IMR-90 (cell line): ENCODE measurements at places on chromosomes 1 and 21.
A peak's percentile ranks its signal among the peaks of the same experiment; 100 is the strongest.

- DNase-seq, result peak; percentile 61
These were observed 4.0 kb downstream of the ENO1 start for GRCh38 chr1:8874230-8875201.

- no peak for DNase-seq
These were observed 1242.0 kb downstream of the AMY1C start for GRCh38 chr1:104991702-104992101.

DNA sequence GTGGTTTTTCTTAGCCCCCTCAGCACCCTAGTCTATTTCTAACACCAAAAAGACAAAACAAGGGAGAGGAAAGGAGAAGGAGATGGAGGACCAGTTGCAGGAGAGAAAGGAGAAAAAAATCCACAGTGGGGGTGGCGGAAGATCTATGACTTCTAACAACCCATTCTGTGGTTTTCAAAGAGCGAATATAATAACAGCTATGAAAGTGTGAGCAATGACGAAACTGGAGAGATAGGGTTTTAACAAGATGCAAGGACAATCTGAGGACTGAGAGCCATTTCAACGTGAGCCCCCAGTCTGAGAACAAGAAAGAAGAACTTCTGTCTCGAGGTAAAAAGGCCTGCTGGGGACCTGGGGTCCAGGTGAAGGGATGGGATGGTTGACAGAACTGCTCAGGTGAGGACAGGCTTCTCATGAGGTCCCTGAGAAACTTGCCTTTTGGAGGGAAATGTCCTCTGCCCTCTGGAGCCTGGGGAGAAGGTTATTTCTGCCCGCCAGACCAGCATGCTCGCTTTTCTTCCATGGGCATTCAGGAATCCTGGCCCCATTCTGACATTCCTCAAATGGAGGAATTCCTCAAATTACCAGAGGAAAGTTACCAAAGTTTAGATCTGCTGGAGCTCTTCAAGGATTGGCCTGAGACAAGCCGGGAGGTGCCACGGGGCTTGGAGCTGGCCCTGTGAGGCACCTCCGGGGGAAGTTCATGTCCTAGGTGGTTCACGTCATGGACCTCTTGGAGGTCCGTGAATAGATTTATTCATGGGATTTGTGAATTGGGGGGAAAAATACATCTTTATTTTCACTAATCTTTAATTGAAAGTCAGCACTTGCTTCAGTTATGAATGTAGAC, at the start of gene CD160:
CD160 (plus strand) TSS at position 270 of the 850 bp plus-strand sequence. CDS start 8,829 bp downstream, outside the sequence.
- no peak for DNase-seq

DNA sequence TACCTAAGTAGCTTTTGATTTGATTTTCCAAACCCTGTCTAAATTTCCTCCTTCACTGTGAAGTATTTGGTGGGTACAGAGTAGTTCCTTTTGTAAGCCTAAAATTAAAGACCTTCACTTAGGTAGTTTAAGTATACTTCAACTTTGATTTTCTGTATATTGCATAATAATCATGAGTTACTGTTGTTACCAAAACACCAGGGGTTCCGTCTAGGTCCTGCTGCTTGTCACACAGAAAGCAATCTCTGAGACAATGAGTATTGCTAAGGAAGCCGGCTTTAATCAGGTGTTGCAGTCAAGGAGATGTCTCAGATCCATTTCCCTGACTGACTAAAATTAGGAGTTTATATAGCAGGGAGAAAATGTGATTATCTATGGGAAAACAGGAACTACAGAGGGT, 15.3 kb downstream of the RPS6KC1 start:
- no peak for DNase-seq

DNA sequence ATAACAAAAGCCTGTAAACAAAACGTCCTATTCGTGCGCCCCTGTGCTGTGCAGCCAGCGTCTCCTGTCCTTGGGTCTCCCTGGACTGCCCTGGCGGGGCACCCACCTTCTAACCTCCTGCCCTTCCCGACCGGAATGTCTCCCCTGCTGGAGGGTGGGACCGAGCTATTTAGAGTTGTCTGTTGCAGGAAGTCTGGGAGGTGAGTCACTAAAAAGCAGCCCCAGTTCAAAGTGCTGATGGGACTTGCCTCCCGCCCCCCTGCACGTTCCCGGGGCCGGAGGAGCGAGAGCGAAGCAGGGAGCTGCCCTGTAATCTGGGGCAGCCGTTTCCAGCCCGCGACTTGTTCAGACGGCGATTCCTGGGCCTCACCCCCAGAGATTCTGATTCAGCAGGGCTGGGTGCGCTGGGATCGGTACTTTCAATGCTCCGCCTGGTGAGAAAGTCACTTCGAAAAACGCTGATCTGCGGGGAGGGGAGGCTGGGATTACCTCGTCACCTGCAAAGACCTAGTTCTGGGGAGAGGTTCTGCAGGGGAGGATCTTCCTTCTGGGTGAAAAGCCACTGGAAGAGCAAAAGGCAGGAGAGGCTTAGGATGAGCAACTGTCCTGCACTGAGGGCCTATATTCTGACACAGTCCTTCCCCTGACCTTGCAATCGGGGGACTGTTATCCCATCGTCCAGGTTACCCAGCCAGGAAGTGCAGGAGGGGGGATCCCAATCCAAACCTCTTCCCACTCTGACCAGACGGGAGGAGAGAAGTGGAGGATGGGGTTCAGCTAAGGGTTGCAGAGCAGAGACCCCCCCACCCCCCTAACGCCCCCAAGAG, 1.2 kb upstream of the DHRS3 start:
- DNase-seq, result peak; percentile 83

DNA sequence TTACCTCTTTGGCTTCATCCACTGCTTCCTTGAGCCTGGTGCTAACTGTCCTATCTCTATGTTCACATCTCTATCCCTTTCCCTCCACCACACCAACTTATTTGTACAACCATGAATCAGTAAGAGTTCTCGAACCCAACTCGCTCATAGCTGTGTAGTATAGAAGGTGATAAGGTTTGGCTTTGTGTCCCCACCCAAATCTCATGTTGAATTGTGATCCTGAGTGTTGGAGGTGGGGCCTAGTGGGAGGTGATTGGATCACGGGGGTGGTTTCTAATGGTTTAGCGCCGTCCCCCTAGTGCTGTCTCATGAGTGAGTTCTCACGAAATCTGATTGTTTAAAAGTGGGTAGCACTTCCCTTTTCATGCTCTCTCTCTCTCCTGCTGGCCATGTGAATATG, 235.6 kb upstream of the FMN2 start:
- DNase-seq, result no peak

GRCh38 chr1:86176226-86176625, 19.7 kb upstream of the COL24A1 start:
- no peak for DNase-seq

- DNase-seq, result no peak
These were observed 71.7 kb downstream of the TRIM11 start for GRCh38 chr1:228334954-228335353.

GRCh38 chr1:4571263-4571662, 83.1 kb upstream of the AJAP1 start:
- no peak for DNase-seq

DNA sequence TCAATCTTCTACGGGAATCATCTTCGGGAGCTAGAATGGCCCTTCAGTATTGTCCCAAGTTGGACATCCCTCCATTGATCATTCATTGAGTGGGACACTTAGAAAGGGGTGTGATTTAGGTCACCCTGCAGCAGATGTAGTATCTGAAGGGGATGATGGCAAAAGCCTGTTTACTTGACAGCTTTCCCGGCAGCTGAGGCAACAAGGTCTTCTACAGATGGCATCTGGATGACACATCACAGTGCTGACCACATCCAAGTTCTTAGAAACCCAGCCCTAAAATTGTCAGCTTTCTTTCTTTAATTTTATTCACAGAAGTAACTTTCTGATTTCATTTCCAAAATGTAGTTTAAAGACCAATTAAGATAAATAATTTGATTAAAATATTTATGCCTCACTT, 150.3 kb downstream of the AMY1C start:
- DNase-seq, result no peak

GRCh38 chr21:42590431-42591131, 62.8 kb upstream of the PDE9A start:
- DNase-seq, result no peak

GRCh38 chr1:167665469-167665868, 35.4 kb downstream of the RCSD1 start:
- DNase-seq, result no peak

DNA sequence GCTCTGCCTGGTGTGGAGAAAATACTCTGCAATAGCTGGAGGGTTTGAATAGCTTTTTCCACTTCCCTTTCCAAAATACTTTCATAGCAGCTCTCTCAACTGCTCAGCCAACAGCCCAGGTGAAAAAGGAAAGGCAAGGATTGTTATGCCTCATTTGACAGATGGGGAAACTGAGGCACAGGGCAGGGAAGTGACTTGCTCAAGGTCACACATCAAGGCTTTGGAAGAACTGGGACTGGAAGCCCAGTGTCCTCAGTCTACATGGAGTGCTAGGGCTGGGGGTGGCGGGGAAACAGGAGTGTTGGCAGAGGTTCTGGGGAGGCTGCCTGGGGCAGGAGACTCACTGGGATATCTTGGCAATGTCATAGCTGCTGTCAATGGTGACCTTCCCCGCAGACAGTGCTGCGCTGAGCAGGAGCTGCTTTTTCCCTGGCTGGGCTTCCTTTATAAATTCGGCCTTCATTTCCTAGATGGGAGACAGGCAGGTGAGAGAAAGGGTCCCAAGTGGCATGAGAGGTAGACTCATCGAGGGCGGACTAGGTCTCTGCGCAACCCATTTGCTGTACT, 4.0 kb downstream of the CHI3L1 start:
- DNase-seq, result no peak

GRCh38 chr1:201191653-201192260, 1.1 kb downstream of the IGFN1 start:
- DNase-seq, result peak; percentile 98

- peak; percentile 82 for DNase-seq
These were observed 60.8 kb upstream of the F3 start for GRCh38 chr1:94602316-94602715.

DNA sequence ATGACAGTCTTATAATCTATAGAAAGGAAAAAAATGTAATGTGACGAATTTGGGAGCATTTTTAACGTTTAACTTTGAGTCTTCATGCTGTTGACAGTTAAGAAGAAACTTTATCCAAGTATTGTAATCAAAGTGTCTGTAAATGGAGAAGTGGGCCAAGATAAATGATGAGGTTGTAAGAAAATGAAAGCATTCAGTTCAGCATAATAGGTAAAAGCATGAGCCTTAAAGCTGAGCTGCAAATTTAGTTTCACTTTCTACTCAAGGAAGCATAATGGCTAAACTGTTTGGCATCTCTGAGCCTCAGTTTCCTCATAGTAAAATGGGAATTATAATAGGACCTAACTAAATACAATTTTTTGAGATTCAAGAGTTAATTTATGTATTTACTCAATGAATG, 1554.8 kb downstream of the KCNT2 start:
- peak; percentile 13 for DNase-seq

- peak; percentile 61 for DNase-seq
These were observed 89.3 kb downstream of the HMCN1 start for GRCh38 chr1:185823467-185823866.

DNA sequence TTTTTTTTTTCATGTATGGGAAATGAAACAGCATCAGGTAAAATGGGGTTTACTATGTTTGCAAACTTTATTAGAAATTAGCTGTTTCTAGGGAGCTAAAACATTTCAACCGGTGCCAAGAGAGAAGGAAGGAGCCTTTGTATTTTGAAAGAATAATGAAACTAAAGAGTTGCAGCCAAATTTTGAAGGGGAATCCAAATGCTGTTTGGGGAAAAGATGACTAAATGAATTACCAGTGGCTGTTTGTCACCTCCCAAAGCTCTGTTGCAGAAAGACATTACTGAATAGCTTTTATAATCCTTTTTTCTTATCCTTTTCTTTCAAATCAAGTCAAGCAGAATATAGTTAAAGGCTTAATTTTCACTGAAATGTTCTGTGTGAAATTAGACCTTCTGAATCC, 591.3 kb upstream of the ADGRL2 start:
- DNase-seq, result no peak

DNA sequence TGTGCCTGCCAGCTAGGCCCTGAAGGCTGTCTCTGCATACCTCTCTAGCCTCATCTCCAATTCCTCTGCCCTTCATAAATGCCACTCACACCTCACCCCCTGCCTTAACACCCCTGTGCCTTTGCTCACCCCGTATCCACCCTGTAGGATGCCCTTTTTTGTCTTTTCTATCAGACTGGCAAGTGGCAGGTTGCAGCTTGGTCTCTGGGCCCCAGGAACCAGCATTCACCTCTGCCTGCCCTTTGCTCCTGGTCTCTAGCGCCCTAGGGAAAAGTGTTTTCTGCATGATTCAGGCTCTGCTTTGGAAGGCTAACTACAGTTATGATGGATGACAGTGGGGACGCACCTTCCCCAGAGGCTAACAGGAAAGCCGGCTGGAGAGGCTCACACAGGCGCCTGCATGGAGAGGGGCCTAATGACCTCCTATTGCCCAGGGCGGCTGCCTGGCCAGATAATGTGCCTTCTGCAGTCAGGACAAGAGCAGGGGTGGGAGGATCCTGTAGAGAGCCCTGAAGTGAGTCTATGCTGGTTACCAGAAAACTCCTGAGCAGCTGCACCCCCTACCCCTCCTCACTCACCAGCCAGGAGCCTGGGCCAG, 11.2 kb downstream of the KANK4 start:
- DNase-seq, result no peak

GRCh38 chr1:147626291-147626690, 44.0 kb downstream of the ACP6 start:
- no peak for DNase-seq

DNA sequence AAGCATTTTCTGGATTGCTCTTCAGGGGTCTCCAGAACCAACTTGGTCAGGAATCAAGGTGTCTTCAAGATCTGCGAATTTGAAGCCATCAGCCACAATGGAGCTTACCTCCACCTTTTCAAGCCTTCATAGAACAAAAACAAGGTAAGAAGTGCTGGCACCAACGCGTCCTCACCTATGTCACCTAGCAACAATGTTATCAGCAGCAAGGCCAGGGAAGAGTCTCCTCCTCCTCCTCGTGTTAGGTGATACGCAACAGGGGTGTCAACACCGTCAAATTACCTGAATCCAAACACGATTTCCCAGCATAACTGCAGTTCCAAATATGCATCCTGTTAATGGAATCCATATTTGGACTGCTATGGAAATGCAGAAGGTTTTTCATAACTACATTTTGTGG, 4.1 kb upstream of the TIAM1 start:
- DNase-seq, result no peak

DNA sequence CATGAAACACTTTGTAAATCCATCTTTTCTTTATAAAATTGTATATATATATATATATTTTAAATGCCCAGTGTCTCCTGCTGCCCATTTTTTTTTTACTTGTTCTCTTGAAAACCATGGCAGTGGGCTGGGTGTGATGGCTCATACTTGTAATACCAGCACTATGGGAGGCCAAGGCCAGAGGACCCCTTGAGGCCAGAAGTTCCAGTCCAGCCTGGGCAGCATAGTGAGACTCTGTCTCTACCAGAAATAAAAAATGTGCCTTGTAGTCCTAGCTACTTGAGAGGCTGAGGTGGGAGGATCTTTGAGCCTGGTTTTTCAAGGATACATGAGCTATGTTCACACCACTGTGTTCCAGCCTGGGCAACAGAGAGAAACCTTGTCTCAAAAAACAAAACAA, 62.2 kb downstream of the HS2ST1 start:
- DNase-seq, result no peak
